ENCODE measurements at places on chromosomes 13 and 19.

- no peak for DNase-seq
These were observed 2.0 kb upstream of the FPR3 start for GRCh38 chr19:51792932-51793331.

- DNase-seq = no peak
These were observed 11.8 kb upstream of the LILRA2 start for GRCh38 chr19:54561840-54562239.

DNA sequence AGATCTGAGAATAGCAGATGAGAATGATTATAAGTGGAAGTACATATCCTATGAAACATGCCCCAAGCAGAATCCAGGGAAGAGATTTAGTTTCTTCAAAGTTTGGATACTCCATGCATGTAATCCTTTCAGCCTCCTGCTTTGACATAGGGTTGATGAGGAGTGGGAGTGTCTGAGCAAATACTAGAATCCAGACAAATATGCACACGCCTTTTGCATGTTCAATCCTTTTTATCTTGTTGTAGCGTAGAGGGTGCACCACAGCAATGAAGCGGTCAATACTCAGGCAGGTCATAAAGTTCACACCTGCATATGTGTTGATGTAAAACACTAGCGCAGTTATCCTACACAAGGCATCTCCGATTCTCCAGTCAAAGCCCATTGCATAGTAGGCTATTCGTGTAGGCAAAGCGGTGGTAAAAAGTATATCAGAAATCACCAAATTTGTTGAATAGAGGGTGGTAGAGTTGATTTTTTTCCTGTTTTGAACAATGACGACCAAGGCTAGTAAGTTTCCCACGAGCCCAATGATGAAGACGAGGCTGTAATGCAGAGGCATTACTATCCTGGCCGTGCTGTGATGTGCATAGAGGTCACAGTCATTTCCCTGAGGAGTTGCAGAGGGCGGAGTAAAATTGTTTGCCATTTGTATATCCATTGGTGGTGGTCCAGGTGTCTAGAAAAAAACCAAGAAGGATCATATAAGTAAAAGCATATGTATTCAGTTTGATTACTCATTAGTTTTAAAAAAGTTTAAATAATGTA is 11.5 kb downstream of the GPR183 start:
- DNase-seq = no peak

GRCh38 chr13:21615427-21615826 is 11.5 kb upstream of the MICU2 start:
- no peak for DNase-seq

GRCh38 chr13:42602906-42603305 is 29.0 kb downstream of the TNFSF11 start:
- DNase-seq = no peak

DNA sequence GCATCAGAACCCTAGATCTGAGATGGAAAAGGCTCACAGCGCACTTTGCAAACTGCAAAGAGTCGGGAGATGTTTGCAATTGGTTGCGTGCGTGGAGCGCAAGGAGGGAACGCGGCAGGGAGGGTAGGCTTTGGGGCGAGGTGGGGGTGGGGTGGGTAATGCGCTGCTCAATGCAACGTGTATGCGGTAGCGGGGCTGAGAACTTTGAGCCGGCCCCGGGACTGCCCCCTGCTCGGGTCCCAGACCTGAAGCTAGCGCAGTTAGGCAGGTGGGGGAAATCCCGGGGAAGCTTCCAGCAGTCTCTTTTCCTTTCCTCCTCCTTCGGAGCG is 971 bp downstream of the FOSB start:
- no peak for DNase-seq

- no peak for DNase-seq
These were observed 15.6 kb downstream of the SMIM24 start for GRCh38 chr19:3464587-3465235.

DNA sequence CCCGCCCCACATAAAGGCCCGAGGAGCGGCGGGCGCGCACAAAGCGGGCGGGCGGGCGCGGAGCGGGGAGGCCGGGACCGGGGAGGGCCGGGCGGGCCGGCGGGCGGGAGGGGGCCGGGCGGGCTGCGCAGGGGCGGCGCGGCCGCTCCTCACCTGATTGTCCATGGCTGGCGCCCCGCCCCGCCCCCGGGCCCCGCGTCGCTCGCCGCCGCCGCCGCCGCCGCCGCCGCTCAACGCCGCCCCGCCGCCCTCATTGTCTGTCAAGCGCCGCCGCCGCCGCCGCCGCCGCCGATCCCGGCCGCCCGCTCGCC is 200 bp downstream of the MLLT1 start:
- no peak for DNase-seq

- no peak for DNase-seq
These were observed 72.1 kb upstream of the MYCBP2 start for GRCh38 chr13:77398825-77399620.

DNA sequence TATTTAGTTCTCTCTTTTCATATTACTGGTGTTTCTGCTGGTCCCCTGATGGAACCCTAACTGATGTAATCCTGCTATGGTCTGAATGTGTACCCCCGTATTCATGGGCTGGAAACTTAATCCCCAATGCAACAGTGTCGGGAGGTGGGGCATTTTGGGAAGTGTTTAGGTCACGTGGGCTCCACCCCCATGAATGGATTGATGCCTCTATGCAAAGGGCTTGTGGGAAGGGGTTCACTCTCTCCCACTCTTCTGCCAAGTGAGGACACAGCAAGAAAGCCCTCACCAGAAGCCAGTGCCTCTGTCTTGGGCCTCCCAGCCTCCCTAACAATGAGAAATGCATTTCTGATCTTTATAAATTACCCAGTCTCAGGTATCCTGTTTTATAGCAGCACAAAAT is 21.2 kb upstream of the UBAC2 start:
- no peak for DNase-seq

GRCh38 chr13:24110011-24110410 is 50.5 kb upstream of the SPATA13 start:
- no peak for DNase-seq

GRCh38 chr13:23979361-23980159 is 82.3 kb upstream of the C1QTNF9B start:
- DNase-seq = no peak

DNA sequence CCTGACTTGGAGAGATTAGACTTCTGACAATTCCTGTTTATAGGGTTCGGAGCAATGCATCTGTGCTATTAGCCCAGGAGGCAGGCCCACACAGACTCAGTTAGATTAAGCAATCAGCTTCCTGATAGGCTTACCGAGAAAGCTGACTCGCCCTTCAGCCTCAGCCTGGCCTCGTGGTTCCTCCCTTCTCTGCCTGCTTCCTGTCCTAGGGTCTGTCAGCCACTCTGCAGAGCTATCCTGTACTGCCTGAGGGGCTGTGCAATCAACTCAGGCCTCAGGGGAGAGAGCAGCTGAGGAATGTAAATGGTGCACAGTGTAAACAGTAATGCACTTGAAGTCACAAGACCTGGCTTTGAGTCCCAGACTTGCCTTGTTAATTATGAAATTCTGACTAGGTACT is 30.7 kb downstream of the HTR2A start:
- DNase-seq = no peak

GRCh38 chr13:92365904-92366303 is 860.7 kb upstream of the GPC6 start:
- DNase-seq = no peak

DNA sequence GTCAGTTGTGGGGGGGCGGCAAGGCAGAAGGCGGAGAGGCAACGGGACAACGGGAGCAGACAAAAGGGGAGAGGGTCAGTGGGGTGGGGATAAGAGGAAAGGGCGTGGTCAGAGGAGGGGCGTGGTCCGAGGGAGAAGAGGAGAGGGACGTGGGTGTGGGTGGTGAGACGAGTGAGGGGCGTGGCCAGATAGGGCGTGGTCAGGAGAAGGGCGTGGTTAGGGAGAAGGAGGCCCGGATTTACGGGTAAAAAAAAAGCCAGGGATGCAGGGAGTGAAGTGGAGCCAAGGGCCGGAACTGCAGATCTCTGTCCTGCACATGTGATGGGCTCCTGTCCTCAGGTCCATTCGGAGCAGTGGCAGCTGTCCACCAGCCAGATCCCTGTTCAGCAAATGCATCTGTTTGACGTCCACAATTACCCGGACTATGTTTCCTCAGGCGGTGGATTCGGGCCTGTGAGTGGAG is 21.5 kb downstream of the CPT1C start:
- peak; percentile 68 for DNase-seq

GRCh38 chr19:7975037-7975436 is 30.4 kb downstream of the ELAVL1 start:
- no peak for DNase-seq

GRCh38 chr13:43304945-43305344 is 281.6 kb downstream of the DNAJC15 start:
- DNase-seq = no peak

GRCh38 chr13:21696865-21697448 is 26.1 kb downstream of the FGF9 start:
- no peak for DNase-seq

GRCh38 chr19:6087074-6087571 is 23.2 kb downstream of the RFX2 start:
- no peak for DNase-seq

- DNase-seq = no peak
These were observed 91.8 kb downstream of the UBL3 start for GRCh38 chr13:29758531-29759114.

DNA sequence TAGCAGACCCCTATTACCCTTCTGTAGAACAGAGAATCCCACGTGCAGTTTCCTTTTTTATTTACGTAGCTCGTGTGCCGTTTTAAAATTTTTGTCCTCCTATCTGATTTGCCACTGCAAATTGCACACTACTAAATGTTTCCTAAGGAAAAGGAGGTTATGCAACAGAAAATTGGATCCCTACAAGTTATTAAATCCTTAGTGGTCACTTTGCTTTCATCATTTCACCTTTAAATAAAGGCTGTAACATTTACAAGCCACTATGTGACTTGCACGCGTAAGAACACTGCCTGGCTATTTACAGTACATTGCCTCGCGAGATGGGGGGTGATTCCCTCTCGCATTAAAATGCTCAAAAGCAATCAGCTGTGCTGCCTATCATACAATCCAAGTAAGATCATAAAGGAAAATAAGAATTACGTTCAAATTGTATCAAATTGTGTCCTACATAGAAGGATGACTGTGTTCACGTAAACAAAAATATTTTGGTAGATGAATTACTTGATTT is 525.6 kb downstream of the SUCLA2 start:
- DNase-seq = no peak

- DNase-seq = no peak
These were observed 111.9 kb downstream of the KCNRG start for GRCh38 chr13:50126993-50127725.

- DNase-seq = no peak
These were observed 21.5 kb downstream of the NFIC start for GRCh38 chr19:3387645-3388589.

DNA sequence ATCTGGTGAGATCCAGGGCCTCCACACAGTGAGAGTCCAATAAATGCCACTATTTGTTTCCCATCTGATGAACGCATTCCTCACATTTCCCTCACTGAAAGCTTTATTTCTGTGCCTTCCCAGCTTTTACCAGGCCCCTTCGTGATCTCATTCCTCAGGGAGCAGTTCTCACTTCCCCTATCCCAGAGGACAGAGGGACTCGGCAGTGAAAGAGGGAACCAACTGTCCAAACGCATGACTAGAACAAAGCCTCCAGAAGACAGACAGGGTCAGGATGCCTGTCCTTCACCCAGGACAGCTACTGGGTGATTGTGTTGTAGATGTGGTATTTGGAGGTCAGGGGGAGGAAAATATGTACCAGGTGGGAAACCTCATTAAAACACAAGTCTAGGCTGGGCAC is 2.0 kb upstream of the ZBTB45 start:
- no peak for DNase-seq

DNA sequence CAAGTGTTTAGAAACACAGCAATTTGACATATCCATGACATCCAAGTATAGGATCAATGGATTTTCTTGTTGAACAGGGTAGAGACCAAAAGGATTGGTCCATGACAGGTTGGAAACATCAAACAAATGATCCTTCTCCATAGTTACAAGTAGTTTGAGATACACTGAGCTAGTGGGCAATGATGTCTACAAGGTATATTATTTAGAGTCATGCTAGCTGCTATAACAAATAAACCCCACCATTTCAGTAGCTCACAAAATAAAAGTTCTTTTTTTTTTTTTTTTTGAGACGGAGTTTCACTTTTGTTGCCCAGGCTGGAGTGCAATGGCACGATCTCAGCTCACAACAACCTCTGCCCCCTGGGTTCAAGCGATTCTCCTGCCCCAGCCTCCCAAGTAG is 4.9 kb upstream of the HAUS5 start:
- no peak for DNase-seq

- peak; percentile 62 for DNase-seq
These were observed at the start of gene ELAVL3 for GRCh38 chr19:11480715-11481533. ELAVL3 (minus strand) TSS chr19:11481046; CDS start chr19:11480608, 438 bp downstream.

- DNase-seq = no peak
These were observed 30.9 kb upstream of the CYP2B6 start for GRCh38 chr19:40960062-40960685.
